ENCODE measurements at places on chromosomes 6 and 20. TPM values are rescaled to one million over a fixed set of nuclear protein-coding genes. Genes with fewer than 3 reads are reported as not detected.
A peak's percentile ranks its signal among the peaks of the same experiment; 100 is the strongest.

Gene ZC2HC1B
- total RNA-seq = 1.2 TPM

GRCh38 chr20:54843865-54844264 lies 368.5 kb downstream of the DOK5 start:
- DNase-seq = no peak

GRCh38 chr20:33262658-33263065 lies 20.4 kb upstream of the BPIFB1 start:
- DNase-seq = no peak

GRCh38 chr6:37699138-37699766 lies 1.6 kb upstream of the MDGA1 start:
- DNase-seq = no peak

Gene PPP1R3G
- 2.1 TPM for total RNA-seq

DNA sequence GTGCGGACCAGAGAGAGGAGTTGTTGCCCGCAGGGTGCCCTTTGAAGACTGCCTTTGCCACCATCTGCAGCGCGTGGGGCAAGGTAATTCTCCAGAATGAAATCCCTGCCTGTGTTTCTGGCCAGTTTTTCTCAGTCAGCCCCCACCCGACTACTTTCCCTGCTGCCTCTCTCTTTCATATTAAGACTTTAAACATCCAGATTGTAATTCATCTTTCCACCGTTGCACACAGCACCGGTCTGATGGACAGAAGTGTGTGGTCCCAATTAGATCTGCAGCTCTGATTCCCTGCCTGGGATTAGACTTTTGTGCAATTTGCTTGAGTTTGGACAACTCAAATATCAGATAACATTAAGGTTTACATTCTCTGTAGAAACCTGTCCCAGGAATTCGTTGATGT lies 489.0 kb downstream of the QKI start:
- no peak for DNase-seq

DNA sequence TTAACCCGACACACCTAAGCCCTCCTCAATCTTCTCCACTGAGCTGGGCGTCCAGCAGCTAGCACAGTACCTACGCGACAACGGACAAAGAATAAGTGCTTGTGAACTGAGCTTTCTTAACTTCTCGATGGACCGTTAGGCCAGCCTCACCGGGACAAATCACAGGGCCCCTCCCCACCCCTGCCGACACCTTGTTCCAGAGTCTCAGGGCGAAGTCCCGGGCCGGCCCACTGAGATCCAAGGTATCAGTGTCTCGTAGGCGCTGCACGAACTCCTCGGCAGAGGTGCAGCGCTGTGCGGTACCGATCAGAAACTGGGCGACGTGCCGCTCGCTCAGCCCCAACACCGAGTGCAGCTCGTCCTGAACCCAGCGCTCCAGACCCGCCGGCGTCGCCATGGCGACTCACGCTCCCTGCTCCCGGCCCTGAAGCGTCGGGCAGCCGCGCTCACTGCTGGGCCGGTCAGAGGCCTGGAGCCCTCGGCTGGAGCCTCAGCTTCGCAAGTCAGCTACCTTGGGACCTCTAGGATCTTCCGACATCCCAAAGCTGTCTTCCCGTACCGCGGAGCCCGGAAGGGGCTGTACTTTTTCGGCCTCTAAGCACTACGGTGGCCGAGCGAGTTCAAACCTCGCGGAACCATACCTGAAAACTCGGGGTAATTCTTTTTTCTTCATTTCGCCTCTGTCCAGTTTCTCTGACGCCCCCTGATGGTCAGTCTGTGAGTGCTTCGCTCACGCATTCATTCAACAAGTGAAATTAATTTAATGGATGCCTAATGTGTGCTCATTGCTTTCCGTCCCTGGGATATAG lies at the start of gene DHX16:
Gene DHX16 (minus strand): TSS at position 562 of the 809 bp plus-strand sequence. CDS start 165 bp downstream, at position 397.
- peak; percentile 100 for DNase-seq

Gene TRAPPC3L
- total RNA-seq = not detected

GRCh38 chr20:33964441-33964840 lies 29.3 kb upstream of the RALY start:
- no peak for DNase-seq

DNA sequence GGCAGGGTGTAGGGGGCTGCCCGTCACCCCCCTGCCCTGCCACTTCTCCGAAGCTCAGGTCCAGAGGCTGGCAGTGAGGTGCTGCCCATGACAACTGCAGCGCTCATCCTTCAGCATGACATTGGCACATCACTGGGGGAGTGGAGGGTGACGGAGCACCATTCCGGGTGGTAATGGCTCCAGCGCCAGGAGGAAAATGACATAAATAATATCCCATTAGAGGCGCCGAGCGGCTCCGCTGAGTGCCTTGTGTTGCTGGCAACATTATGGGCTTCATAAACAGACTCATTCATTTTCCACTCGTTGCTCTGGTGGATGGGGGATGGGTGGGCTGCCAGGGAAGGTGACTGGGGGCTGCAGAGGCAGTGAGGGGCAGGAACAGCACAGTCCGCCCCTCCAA lies 56.9 kb upstream of the CTNNBL1 start:
- DNase-seq = no peak

Gene PRR18
- total RNA-seq = 0.60 TPM

Gene MCM8
- 3.3 TPM for total RNA-seq

DNA sequence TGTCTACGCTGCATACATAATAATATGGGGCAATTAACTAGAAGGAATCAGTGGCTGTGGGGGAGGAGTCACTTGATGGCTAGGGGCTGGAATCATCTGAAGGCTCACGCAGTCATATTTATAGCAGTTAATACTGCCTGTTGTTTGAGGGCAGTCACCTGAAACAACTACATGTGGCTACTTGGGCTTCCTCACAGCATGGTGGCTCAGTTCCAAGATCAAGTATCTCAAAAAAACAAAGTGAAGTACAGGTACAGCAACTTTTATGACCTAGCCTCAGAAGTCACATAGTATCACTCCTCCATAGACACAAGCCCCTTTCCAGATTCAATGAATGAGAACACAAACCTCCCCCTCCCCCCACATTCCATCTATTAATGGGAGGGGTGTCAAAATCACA lies 63.7 kb downstream of the STX11 start:
- no peak for DNase-seq

Gene ADGRF1
- not detected for total RNA-seq

DNA sequence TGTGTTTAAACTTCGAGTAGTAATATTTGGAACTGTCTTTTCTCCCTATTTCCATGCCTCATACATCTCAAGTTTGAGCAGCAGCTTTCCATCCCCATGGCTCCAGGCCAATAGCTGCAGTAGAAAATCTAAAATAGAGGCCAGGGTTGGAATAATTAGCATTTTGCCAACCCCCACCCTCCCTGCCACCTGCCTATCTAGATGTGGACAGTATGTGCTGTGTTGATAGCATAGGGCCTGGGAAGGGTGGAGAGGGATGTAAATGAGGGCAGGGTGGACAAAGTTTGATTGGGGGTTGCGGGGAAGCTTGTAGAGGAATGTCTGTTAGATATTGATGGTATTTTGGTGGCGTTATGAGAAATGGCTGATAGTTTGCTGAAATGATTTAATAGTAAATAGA lies 5.6 kb downstream of the TOP1 start:
- DNase-seq = no peak

All from tibial nerve (tissue), 4 donors.